ENCODE measurements at places on chromosomes 12 and 14.

- peak; percentile 94 for DNase-seq
Measured at GRCh38 chr14:96104469-96105057, 65.4 kb downstream of the C14orf132 start.

- no peak for DNase-seq
Measured at GRCh38 chr12:77239617-77240016, 174.2 kb upstream of the E2F7 start.

DNA sequence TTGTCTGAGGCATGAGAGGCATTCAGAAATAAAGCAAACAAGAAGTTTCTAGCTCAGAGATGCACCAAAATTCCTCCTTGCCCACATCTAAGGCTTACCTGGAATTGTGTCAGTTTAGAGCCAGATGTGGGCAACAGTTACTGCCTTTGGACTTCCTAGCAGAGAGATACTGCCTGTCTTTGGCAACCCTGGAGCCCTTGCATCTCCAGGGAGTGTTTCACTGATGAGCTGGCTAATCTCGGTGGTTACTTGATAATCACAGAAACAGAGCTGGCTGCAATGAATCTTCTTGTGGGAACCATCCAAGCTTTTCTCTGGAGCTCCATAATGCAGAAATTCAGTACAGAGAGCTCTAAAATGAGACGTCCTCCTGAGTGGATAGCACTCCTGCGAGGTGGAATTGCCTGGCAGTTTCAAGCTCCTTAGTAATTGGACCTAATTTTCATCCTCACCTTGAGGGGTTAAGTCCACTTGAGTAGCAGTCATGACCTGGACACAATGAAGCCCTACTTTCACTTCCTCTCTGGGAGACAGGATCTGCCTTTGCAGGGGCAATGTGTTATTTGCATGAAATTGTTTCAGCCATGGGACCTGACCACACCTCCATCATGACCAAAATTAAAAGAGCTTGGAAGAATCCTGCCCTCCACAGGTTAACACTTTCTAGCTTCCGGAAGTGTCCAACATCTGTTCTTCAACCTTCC, 108.8 kb upstream of the ARHGAP5 start:
- no peak for DNase-seq

- DNase-seq, result no peak
Measured at GRCh38 chr12:132014092-132014914, 64.6 kb downstream of the EP400 start.

DNA sequence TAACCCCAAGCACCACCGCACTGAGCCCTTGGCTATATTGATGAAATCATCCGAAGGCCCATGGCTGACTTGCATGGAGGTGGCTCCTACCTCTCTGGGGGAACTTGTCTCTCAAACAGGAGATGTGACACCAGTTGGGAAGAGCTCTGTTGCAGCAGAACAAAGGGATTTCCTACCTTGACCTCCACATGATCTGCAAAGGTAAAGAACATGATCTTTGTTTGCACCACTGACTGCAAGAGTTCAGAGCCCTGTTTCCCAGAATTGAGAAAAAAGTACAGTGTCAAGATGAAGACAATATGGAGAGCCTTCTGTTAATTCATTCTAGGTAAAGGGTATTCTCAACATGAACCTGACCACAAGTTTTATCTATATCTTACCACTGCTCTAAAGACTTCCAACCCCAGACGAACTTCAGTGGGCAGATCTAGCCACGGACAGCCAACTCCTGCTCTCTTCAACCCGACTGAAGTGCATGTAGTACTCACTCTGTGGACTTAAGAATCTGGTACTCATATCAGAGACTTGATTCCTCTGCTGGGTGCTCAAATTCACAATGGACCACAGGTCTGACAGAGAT, 32.1 kb downstream of the ZFYVE26 start:
- no peak for DNase-seq

DNA sequence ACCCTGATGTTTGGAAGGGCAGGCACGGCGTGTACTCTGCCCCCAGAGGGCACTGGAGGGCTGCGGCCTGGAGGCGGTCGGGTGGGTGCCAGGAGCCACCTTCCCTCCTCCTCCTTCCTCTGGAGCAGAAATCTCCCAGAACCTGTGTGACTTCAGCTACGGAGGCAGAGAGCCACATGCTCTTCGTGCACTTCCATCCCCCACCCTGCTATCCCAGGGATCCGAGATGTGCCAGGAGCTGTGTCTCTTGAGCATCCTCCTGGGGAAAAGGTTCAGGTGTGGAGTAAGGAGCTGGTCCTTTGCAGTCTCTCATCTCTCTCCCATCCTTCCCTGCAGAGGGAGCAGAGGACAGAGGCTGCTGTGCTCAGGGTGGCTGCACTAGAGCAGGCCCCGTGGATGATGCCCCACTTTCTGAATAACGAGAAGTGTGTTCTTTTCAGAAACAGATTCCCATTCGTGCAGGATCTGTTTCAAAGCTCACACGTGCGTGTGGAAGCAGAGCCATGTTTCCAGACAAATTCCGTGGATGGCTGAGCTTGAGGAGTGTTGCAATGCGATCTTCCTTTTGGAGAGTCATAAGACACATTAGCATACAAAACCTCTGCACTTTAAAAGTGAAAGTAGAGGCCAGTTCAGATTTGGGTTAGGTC, 162.9 kb downstream of the ADGRD1 start:
- DNase-seq, result no peak

DNA sequence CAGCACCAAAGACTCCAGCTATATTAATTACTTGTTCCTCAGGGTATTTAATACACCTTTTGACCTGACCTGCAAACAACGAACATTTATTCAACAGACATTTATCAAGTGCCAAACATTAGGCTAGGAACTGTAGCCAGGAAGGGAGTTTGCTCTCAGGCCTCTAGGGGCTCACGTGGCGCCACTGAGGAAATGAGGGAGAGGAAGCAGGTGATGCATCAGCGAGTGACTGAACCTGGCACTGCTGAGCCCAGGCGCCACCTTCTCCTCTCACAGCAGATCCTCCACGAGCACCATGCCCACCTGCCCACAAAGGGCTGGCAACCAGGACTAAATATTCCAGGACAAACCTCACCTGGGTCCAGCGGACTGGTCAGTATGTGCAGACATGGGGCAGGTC, 50.2 kb downstream of the SETD3 start:
- no peak for DNase-seq

GRCh38 chr14:84519836-84520235, 1010.1 kb upstream of the FLRT2 start:
- no peak for DNase-seq

DNA sequence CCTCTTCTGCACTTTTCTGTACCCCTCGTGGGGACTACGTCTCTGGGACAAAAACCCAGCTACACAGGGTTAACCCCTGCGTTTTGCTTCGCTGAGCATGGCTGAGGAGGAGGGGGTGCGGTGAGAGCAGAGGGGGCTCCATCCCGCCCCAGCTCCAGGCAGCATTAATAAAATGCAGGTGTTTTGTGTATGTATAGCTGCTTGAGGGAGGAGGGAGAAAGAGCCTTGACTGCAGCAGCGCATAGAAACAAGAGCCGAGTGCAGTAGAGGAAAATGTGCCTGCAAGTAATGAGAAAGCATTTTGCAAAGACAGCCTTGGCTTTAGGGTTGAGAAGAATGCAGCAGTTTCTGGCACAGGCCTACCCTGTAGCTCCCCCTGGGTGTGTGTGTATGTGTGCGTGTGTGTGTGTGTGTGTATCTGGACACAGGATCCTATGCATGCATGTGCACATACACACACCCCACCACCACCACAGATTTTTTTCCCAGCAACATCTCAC, 103.9 kb downstream of the ZFP36L1 start:
- DNase-seq, result no peak

GRCh38 chr12:106096376-106096775, 42.4 kb downstream of the NUAK1 start:
- DNase-seq, result no peak

DNA sequence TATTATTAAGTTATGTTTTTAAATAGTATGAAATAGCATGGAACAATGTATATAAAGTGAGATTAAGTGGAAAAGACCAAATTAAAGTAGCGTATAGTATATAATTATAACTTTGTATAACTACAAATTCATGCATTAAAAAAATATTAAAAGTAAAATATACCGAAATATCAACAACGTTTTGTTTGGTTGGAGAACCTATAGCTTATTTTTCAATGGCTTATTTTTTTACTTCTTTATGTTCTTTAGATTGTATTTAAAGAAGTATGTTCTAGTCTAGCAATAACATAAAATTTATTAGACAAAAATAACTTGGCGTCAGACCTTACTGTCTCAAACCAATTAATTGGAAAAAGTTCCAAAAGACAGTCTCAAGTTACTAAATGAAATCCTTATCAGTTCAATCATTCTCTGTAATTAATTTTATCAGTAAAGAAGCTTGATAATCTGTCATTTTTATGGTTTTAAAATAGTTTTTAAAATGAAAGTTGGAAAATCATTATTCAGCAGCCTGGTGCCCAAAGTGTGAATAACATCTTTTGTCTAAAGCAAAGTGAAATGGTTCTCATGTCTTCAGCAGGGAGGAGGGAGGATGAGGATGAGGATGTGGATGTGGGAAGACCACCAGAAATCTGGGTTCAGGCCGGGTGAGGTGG, 46.7 kb downstream of the IRAK3 start:
- DNase-seq, result no peak

GRCh38 chr12:19978193-19978592, 390.1 kb upstream of the PDE3A start:
- DNase-seq, result peak; percentile 24

- no peak for DNase-seq
Measured at GRCh38 chr12:130116791-130117190, 45.5 kb upstream of the FZD10 start.

DNA sequence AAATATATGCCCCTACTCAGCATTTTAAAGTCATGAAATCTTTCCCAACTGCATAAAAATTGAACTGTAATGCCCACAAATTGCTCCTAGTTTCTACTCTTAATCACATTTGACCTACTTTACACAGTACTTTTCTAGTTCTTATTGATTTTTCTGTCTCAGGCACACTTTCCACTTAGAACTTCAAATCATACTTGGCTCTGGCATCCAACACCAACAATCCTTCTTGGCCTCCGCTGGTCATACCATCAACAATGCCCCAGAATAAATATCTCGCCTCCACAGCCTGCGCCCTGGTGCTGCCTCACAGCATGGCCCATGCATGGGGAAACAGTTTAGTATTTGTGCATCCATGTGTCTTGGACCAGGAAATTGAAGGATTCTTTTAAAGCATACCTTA, 107.5 kb upstream of the SYT10 start:
- DNase-seq, result no peak

DNA sequence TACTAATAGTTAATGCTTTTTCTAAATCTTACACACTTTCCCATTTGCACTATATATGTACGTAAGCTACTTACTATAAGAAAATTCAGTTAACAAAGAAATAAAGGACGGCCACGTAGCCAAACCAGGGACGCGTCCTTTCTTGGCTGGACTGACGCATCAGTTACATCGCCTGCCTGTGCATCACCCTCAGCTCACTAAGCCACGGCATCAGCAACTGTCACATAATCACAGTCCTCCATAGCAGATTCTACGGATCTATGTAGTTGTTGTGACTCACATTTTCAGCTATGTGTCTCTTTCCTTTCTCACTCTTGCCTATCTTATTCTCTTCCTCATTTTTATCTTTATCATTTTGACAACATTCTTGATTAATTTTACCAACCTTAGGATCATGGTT, 38.1 kb upstream of the C12orf50 start:
- DNase-seq, result no peak

DNA sequence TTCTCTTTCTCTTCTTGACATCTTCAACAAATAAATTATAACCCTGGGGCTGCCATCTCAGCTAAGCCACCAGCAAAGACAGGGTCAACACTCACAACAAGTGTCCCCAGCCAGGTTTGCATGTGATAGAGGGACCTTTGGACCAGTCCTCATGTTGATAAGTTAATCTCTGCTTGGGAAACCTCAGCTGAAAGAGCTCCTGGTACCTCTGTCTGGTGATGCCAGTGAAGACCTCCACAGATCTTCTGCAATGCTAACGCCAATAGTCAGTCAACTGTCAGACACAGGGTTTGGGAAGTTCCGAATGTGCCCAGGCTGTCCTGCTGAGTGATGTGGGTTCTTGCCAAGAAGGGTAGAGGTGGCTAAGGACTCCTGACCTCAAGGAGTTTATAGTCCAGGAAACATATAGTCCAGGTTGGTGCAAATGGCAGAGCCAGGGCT, 179.8 kb upstream of the GZMB start:
- DNase-seq, result no peak

DNA sequence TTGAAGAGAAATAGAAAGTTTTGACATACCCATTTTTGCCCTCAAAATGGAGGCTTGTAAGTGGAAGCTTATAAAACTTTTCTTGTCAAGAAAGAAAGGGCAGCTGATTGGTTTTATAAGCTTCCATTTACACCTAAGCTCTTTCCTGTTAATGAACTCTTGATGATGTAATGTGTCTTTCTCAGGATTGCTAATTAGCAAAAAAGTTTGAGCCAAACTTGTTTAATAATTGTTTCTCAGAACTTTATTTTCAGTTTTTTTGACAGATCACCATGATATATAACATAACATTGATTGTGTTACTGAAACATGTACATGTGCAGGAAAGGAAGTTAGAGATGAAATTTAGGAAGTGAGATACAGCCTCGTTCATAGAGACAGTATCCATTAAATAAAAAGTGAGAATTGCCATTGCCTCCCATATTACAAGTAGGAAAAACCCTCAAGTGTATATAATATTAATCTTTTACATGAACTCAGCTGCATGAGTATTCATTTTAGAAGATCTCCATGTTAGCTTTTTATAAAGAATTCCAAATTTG, 26.8 kb downstream of the RIC8B start:
- DNase-seq, result no peak

GRCh38 chr12:31005944-31006361, 67.7 kb upstream of the DDX11 start:
- DNase-seq, result no peak

DNA sequence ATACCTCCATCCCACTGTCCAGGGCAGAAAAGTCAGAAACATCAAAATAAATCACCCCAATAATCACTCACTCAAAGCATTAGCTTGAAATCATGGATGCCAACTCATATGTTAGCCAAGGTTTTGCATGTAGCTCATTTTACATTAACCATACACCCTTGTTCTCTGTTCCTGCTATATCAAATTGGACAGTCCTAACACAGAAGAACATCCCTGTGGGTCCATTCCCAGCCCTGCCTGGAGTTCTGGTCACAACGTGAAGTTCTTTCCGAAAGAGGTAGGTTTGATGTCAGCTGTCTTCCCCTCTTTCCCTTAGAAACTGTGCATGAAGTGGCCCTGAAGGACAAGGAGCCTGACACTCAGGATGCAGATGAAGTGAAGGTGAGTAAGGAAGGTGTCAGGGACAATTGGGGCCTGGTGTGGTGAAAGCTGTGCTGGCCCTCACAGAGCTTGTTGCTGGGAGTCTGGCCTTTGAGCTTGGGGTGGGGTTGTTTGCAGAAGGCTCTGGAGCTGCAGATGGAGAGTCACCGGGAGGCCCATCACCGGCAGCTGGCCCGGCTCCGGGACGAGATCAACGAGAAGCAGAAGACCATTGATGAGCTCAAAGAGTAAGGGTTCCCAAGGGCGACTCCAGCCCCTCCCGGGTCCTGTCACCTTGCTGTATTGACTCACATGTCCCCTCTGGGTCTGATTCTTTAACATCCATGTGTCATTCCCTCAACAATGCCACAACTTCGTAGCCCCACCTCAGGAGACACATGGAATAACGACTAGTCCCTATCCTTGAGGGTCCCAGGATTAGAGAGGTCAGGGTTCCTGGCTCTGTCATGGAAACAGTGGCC, 15.0 kb upstream of the PIP4K2C start:
- no peak for DNase-seq

- DNase-seq, result no peak
Measured at GRCh38 chr14:54301359-54301758, 95.4 kb upstream of the CDKN3 start.

Measured in amniotic stem cell (primary cell).